Activated T-cell treated with anti-CD3 and anti-CD28 coated beads, Interleukin-2, amount 50 U/mL, for 1 hour (primary cell): ENCODE measurements at places on chromosomes 7 and 10.

DNA sequence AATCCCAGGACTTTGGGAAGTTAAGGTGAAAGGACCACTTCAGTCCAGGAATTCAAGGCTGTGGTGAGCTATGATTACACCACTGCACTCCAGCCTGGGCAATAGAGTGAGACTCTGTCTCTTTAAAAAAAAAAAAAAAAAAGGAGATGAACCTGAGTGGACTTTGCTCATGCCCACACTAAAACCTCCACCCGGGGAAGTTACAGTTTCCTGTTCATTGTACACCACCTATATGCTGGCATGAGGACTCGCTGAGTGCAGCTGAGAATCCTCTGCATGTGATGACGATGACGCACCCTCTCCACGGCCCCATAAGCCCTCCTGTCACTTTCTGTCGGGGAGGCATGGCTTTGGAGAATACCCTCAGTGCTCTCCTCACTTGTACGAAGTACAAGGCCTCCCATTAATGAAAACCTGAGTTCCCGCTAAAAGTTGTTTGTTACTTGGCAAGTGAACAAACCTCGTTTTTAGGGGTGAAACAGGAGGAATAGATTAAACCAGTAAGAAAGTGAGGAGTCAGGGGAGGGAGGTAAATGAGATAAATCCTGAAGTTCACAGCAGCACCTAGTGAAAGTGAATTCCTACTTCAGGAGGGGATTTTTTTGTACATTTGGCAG is 15.9 kb downstream of the TMEM176B start:
- no peak for DNase-seq

- no peak for DNase-seq
These were observed 14.2 kb downstream of the ENTPD7 start for GRCh38 chr10:99673492-99673891.

GRCh38 chr7:38367301-38367890 is 94.0 kb upstream of the TARP start:
- no peak for DNase-seq

DNA sequence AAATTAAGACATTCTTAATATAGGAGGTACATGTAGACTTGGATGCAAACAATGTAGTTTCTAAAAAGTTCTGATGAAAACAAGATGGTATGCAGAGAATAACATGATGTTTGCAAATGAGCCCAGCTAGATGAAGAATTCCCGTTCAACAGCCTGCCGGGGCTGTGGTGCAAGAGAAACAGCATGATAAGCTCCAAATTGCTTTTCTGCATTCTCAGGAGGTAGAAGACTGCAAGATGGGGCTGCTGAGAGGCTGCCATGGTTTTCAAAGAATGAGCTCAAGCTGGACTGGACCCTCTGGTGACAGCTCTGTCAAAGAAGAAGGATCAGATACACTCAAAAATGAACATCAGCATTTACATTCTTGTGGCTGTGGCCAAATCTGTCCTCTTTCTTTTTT is 73.4 kb upstream of the PALS2 start:
- DNase-seq, result no peak

- no peak for DNase-seq
These were observed 109.8 kb upstream of the WDR11 start for GRCh38 chr10:120741396-120741795.

DNA sequence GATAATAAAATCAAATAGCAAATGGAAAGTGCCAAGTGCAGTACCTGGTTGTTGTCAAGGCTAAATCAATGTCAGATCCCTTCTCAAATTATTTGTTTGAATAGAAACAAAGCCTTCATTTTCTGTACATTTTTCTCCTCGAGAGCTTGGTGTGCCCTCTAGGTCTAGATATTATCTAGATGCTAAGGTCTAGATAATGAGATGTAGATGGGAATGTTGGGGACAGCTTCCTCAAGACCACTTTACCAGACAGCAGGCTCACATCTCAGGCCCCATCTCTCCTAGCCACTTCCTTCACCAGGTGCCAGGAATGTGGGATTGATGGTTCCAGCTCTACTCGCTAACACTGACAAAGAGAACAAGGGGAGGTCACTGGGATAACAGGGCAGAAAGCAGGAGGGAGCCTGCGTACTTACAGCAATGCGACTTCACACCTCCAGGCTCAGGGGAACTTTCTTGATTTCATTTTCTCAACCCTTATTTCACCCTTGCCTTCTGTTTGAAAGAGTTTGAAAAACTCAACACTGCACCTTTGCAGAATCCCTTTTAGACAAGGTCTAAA is 451.4 kb upstream of the VSTM2A start:
- DNase-seq, result no peak

GRCh38 chr10:101013365-101013825 is 13.8 kb downstream of the LZTS2 start:
- DNase-seq, result no peak
